ENCODE measurements at places on chromosomes 1 and 21. TPM values are rescaled to one million over a fixed set of nuclear protein-coding genes. Genes with fewer than 3 reads are reported as not detected.

DNA sequence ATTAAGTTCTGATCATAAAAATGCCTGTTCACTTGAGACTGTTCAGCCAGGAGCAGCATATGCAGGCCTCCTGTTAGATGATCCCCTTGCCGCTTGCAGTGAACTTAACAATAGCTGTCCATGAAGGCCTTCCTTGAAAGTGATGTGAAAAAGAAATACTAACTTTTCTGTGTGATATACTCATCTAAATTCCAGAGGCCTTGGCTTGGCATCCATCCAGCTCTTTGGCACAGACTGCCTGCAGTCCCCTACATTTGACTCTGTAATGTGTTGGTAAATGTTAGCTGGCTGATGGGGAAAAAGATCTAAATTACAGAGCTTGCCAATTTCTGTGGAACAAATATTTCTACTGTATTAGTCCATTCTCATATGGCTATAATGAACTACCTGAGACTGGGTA is 73.7 kb downstream of the KCNK2 start:
- no peaks in the 10 kb centered on the region for H3K27me3 ChIP-seq
- H3K4me1 ChIP-seq = no peaks in the 10 kb centered on the region
- H3K36me3 ChIP-seq = no peaks in the 10 kb centered on the region
- no peak for DNase-seq

DNA sequence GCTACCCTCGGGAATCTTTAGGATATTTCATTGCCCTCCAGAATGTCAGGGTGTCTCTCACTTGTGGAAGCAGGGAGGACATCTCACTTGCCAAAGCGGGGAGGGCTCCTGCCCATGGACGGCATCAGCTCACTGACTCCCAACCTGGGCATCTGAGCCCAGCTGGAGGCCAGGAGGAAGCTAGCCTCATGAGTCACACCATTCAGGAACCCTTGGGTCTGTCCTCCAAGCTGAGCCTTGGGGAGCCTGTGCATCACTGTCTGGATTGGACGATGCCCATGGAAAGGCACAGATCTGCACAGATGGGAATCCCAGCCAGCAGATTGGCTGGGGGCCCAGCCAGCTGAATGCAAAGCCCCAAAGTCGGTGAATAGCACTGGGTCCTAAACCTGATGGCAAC is 25.2 kb downstream of the WNT3A start:
- H3K36me3 ChIP-seq = no peaks in the 10 kb centered on the region
- DNase-seq = peak; percentile 3
- H3K27me3 ChIP-seq = no peaks in the 10 kb centered on the region
- no peaks in the 10 kb centered on the region for H3K4me1 ChIP-seq
- H3K4me3 ChIP-seq = no peak overlapping the region

Gene FMO1
- total RNA-seq = 2.7 TPM

Gene KIF21B
- 2.0 TPM for total RNA-seq

Gene FCER1G
- total RNA-seq = 329 TPM

Gene WNT9A
- total RNA-seq = 4.6 TPM

DNA sequence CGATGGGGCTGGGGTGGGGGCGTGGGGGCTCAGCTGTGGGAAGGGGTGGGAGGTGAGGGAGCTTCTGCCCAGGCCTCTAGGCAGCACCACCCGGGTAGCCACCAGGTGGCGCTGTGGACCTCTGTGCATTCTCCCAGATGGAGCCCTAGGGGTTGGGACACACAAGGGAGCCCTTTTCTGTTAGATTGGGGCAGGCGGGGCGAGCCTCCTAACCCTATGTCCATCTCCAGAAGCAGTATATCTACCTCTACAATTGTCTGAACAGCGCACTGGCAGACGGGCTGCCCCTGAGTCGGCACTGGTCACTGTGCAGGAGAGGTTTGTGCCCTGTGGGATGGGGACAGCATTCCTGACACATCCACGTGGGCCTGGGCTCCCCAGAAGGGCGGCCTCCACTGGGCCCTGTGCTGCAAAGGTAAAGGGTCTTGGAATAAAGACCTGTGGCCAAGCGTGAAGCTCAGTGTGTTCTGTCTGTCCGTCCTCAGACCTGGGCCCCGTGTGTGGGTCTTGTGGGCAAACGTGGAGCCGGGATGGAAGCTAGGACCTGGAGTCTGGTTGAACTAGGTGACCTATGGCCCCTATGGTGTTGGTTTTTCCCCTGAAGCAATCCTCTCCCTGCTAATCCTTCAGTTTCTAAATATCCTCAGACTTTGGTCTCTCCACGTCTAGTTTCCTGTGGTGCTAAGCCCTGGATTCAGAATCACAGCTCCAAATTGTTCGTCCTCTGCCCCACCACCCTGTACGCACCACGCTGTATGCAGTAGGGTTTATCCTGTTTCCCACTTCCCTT is 4.4 kb upstream of the LGR6 start:
- H3K27me3 ChIP-seq = peaks cover 47% of the 10 kb centered on the region
- no peak overlapping the region for H3K27ac ChIP-seq
- no peak overlapping the region for H3K4me3 ChIP-seq
- H3K4me1 ChIP-seq = no peaks in the 10 kb centered on the region
- H3K36me3 ChIP-seq = no peaks in the 10 kb centered on the region

Gene TAS1R1
- not detected for total RNA-seq

Gene DIRAS3
- total RNA-seq = 0.47 TPM

DNA sequence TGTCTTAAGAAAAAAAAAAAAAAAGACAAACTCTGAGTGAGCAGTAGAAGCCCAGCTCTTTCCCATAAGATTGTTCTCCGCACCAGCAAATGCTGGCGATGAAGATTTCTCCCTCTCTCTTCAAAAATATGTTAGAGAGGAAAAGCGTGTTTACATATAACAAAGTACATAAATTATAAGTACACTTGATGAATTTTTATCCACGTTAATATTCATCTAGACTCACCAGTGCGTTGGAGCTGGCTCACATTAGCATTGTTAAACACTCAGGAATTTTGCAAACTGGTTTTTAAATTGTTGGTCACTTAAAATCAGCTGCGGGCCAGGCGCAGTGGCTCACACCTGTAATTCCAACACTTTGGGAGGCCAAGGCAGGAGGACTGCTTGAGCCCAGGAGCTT is 56.0 kb downstream of the RUNX3 start:
- peak overlapping the region; percentile 4 for H3K27ac ChIP-seq
- H3K4me1 ChIP-seq = no peaks in the 10 kb centered on the region
- no peak overlapping the region for H3K4me3 ChIP-seq
- no peak for DNase-seq
- H3K27me3 ChIP-seq = no peaks in the 10 kb centered on the region
- H3K36me3 ChIP-seq = no peaks in the 10 kb centered on the region

GRCh38 chr21:21806711-21807597 is 808.7 kb downstream of the NCAM2 start:
- H3K27me3 ChIP-seq = no peaks in the 10 kb centered on the region
- H3K36me3 ChIP-seq = no peaks in the 10 kb centered on the region
- no peaks in the 10 kb centered on the region for H3K4me1 ChIP-seq
- no peak for DNase-seq
- no peak overlapping the region for H3K4me3 ChIP-seq

GRCh38 chr1:151809290-151809984 is 4.2 kb upstream of the LINGO4 start:
- no peak for DNase-seq
- no peaks in the 10 kb centered on the region for H3K27me3 ChIP-seq
- no peak overlapping the region for H3K4me3 ChIP-seq
- H3K27ac ChIP-seq = no peak overlapping the region
- H3K4me1 ChIP-seq = no peaks in the 10 kb centered on the region
- H3K36me3 ChIP-seq = no peaks in the 10 kb centered on the region
